ENCODE measurements at places on chromosomes 4 and X. TPM values are rescaled to one million over a fixed set of nuclear protein-coding genes. Genes with fewer than 3 reads are reported as not detected.

Gene PAGE2
- total RNA-seq: not detected

DNA sequence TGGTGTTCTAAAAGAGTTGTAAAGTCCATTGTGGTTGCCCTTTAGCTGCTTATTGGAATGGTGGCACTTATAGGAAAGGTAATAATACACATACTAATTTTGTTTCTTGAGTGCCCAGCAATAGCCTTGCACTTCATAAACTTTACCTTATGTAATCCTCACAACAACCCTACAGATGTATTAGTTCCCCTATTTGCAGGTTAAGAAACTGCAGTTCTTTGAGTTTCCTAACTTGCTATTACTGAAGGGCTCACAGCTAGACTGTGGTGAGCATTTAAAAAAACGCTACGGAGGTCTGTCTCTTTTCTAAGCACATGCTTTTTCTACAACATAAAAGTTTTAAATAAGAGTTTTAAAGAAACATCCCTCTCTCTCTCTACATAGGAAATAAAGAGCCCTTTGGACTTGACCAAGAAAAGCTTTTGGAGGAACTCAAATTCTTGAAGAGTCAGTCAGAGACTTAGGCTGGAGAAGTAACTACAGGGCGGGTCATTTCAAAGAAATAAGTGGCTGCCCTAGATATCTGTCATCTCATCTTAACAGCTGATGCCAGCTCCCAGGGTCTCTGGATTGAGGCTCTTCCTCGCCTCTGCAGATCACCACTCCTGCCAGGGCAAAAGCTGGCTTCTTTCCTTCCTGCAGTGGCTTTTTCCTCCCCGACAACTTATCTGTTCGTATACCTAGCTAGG, 42.0 kb upstream of the FBXW7 start:
- DNase-seq: no peak

DNA sequence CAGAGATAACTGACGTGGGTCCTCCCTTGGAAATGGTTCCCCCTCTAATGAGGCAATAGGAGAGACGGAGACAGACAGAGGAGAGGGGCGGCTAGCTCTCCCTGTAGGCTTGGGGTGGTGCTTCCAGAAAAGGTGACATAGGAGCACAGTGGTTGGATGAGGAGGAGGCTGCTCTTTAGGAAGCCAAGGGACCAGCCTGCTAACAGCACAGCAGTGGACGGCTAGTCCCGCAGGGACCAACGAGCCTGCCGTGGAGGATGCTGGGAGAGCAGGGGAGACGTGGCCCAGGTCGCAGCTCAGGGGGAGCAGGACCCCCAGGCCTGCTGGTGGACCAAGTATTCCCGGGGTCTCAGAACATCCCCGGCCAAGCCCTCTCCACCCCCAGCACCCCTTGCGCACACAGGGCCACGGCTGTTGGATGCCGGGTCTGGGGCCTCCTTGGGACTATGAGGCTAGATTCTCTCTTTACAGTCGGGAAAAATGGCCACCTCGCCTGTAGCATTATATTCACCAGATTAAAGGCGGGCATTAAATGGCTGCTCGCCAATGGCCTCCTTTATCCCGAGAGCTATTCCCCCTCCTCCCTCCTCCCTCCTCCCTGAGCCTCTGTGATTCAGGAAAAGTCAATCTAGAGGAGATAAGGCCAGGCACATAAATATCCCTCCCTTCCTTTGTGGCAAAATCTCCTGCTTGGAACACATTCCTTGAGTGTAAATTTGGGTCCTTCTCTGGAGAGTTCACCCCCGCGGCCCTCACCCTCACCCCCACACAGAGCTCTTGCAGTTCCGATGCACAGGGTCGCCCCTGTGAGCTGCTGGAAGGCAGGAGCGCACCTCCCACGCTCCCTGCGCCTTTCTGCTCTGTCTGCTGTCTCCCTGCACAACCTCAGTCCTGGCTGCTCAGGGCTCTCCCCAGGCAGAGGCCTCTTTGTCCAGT, 30.5 kb upstream of the NSG1 start:
- no peak for DNase-seq

DNA sequence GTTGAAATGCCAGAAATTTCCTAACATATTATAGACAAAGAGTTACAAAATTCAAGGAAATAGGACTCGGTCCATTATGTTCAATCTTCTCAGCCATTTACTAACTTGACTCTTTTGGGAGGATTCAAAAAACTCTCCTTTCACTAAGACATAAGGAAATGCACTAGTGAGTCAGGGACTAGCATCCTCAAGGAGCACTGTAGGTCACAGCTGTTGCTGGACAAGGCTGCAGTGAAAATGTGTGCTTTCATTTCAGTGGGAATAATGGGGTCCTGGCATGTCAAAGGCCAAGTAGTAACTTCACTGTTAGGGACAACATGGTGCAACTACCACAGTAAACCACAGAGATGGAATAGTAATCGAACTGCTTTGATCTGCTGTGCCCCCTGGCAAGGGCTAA, 56.9 kb upstream of the ABCG2 start:
- no peak for DNase-seq

DNA sequence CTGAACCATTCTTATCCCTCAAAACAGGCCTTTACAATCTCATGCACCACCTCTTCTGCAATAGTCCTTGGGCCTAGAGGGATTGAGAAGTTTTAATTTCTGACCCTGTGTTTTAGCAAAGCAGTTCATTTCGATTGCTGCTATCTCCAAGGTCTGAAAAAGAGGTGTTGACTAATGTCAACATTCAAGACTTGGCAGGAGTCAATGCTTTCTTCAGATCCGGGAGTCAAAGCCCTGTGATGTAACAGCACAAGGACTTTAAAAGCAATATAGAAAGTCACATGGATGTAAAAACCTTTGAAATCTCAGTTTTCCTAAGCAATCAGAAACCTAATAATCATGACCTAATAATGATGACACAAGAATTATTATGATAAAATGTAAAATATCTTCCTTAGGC, 133.8 kb downstream of the ADAM29 start:
- DNase-seq: no peak

Data from activated CD4-positive, alpha-beta memory T cell treated with anti-CD3 and anti-CD28 coated beads, Interleukin-2, amount 10 ng/mL, durations not matched to agents 7 days and 5 days (primary cell).